Stimulated activated CD8-positive, alpha-beta memory T cell treated with anti-CD3 and anti-CD28 coated beads, Interleukin-2, amount 100 ng/mL, for 48 hours (primary cell): ENCODE measurements at places on chromosomes 3 and 15.

- no peak for DNase-seq
Measured at GRCh38 chr3:141998669-141999290, 122.3 kb downstream of the ATP1B3 start.

DNA sequence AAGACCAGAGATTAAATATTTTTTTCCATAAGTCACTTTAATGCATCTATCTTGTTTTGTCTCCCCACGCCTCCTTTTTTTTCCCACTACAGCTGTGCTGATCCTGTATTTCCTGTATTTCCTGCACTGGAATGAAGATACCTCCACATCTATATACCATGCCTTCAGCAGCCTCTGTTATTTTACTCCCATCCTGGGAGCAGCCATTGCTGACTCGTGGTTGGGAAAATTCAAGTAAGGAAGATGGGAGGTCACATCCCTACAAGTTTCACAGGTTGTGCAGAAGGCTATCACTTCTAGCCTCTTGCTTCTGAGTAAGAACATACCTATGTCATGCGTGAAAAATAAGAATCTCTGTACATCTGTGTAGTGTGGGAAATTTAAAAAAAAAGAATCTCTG is 3.1 kb downstream of the SLC15A2 start:
- DNase-seq = no peak

GRCh38 chr3:172280406-172281051 is 167.7 kb downstream of the GHSR start:
- no peak for DNase-seq

GRCh38 chr15:66620744-66621344 is 55.0 kb upstream of the LCTL start:
- no peak for DNase-seq

DNA sequence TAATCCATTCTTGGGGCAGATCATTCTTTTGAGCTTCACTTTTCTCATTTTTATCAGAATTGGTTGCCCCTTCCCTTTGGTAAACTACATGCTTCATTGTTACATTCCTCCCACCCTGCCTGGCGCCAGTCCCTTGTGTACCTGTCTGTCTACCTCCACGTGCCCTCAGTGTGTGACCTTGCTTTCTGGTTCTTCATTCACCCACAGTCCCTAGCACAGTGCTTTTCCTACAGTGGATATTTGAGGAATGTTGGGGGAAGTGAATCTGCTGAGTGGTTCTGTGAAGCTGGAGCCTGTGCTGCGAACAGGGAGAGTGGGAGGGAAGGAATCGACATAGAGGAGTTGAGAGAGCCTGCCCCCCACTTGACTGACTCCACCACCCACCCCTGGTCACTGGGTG is 23.4 kb downstream of the GPD1L start:
- DNase-seq = no peak

- DNase-seq = no peak
Measured at GRCh38 chr3:150351398-150351797, 56.7 kb upstream of the TSC22D2 start.

DNA sequence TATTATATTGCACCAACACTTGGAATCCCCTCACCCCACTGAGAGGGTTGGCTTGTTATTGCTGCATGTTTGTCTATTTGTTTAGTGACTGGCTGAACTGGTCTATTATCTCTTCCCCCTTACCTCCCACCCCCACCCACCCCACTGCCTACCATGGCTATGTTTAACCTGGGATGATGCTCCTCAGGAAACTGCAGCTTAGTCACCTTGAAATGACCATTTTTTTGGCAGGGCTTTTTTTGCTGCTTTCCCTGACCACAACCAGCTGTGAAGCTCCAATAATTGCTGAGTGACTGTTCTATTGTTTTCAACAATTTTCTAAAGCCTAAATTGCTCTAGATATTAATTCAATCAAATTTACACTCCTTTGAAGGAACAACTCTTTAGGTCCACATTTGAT is 137.9 kb upstream of the CADM2 start:
- no peak for DNase-seq

GRCh38 chr15:69554279-69554961 is 101.8 kb downstream of the RPLP1 start:
- no peak for DNase-seq

- no peak for DNase-seq
Measured at GRCh38 chr3:172313671-172314070, 134.6 kb downstream of the GHSR start.

GRCh38 chr15:34049112-34049511 is 10.1 kb upstream of the AVEN start:
- no peak for DNase-seq

DNA sequence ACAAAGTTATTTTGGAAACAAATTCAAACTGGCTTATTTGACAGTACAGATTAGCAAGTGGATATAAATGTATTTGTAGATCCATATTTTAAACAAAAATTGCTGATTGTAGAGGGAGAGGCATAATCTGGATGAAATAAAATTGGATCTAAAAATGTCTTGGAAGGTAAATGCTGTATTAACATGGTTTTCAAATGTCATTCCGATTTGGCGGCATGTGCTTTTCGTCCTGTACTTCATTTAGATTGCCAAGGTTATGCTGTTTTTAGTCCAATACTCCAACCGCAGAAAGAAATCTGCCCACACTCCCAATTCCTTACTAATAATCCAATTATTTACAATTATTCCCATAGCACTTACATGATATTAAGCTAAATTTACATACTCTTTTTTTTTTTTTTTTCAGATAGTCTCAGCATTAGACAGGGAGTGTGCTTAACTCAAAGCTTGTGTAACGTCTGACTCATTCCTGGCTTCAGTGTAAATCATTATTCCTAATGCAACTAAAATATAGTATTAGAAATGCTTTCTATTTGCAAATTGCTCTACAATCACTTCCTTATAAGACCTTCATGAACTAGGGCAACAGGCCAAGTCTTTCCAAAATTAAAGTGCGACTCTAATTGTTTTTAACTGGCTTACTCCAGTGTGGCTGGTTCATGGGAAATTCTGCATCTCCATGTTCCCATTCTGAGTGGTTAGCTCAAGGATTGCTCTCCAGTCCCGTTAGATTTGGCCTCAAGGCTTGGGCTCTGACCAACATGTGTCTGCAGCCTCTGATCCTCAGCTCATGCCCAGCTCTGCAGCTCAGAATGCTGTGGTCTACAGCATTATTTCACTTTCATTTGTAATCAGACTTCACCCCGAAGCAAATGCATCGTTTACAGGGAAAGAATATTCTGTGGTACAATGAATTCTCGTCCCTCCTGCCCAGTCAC is 103.9 kb downstream of the FBN1 start:
- no peak for DNase-seq

- no peak for DNase-seq
Measured at GRCh38 chr3:34248352-34248751, 449.9 kb downstream of the PDCD6IP start.

GRCh38 chr15:69522361-69522760 is 69.7 kb downstream of the RPLP1 start:
- DNase-seq = no peak

DNA sequence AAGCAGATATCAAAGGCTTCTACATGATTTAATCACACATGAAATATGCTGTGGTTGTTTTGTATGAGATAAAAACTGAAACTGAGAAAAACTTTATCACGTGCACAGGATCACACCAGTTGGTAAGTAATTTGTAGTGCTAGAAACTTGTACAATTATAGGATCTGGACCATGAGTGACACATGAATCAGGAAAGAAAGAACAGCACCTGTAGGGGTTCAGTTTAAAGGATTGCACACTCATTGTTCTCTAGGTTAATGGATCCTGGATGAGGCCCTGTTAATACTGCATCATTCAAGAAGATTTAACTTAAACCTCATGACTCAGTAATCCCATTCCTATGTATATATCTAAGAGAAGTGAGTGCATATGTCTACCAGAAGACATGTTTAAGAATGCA is 87.9 kb downstream of the STT3B start:
- no peak for DNase-seq

- DNase-seq = no peak
Measured at GRCh38 chr3:109803274-109803673, 465.9 kb upstream of the DPPA4 start.

DNA sequence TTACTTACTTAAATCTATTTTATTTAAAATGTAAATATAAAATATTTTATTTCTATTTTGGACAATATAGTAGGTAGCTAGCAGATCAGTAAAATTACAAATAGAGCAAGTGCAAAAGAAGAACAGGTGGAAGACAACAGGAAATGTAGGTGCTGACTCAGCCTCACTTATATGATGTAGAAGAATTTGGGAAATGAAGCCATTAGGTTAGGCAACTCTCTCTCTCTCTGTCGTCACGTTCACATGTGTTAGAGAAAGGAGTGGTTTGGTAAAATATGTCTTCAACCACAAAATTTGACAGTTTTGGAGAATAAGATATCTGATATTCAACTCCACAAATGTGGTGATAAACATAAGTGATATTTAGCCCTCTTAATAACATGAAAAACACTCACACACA is 532.5 kb upstream of the KCNMB2 start:
- DNase-seq = no peak

GRCh38 chr3:12345141-12345561 is 56.3 kb downstream of the PPARG start:
- DNase-seq = no peak

- no peak for DNase-seq
Measured at GRCh38 chr15:90425726-90426346, 37.8 kb downstream of the IQGAP1 start.

DNA sequence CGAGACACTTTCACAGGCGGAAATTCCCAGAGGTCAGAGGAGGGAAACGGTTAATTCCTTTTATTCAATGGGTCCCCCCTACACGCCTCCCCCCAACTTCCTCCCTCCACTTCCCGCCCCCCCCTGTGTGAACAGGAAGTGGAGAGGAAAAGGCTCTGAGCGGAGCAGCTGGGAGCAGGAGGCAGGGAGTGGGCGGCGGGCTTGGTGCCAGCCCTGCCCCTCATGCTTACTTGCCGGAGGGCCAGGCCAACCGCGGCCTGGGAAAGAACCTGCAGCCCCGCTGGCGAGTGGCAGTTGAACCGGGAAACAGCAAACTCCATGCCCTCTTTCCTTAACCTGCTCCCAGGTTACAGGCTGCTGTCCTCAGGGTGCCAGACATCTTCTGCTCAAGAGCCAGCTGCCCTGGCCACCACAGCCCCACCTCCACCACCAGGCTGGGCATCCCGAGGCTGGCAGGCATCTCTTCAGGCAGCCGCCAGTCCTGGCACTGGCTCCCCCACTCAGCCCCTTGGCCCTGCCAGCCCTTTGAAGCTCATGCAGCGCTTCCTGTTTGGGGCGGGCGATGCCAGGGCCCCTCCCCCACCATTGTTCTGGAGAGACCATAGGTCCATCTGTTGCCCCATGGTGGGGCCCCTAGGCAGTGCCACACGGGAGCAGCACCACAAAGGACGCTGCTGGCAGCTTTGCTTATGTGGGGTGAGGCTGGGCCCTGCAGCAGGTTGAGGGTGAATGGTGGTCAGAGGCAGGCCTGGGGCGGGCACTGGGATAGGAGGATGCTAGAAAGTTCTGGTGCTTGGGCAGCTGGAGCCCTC is 12.9 kb downstream of the VPS18 start:
- peak; percentile 22 for DNase-seq

- DNase-seq = peak; percentile 64
Measured at GRCh38 chr3:70550723-70551319, 238.4 kb upstream of the MDFIC2 start.
